ENCODE measurements at places on chromosomes 4 and X.

GRCh38 chr4:45453258-45453853 is 670.5 kb downstream of the GABRG1 start:
- no peak for DNase-seq

GRCh38 chr4:54741202-54741601 is 83.4 kb downstream of the KIT start:
- DNase-seq = no peak

- no peak for DNase-seq
Measured at GRCh38 chr4:147616849-147617172, 386 bp upstream of the TMEM184C start.

DNA sequence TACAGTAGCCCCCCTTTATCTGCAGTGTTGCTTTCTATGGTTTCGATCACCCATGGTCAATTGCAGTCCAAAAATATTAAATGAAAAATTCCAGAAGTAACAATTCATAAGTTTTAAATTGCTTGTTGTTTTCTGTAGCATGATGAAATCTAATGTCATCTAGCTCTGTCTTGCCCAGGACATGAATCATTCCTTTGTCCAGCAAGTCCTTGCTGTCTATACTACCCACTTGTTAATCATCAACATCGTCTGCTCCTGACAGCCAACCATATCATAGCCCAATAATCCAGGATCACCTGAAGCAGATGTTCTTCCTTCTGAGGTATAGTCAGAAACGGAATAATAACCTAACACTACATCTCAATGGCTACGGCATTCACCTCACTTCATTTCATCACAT is 79.8 kb downstream of the ADAMTS3 start:
- peak; percentile 47 for DNase-seq

DNA sequence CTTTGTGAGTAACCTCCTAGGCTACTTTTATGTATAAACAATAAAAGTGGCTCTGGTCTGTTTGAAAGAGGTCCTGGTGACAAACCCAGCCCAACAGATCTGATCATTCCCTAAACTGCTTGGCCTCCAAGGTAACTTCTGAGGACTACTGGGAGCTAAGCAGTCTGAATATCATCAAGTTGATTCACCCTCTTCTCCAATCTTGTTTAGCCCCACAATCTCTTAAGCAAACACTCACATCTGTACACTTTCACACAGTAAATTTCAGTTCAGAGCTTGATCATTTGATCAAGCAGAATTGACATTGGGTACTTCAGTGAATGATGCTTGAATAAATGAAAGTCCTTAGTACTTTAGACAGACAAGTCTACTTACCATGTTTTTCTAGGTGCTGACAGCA is 74.7 kb downstream of the HCCS start:
- no peak for DNase-seq

- DNase-seq = no peak
Measured at GRCh38 chrX:13966071-13966792, 63.5 kb downstream of the GEMIN8 start.

- no peak for DNase-seq
Measured at GRCh38 chr4:185991770-185992169, 77.2 kb upstream of the TLR3 start.

GRCh38 chrX:25029288-25029825 is 13.6 kb upstream of the ARX start:
- DNase-seq = no peak

- no peak for DNase-seq
Measured at GRCh38 chr4:161303551-161303950, 860.2 kb downstream of the FSTL5 start.

DNA sequence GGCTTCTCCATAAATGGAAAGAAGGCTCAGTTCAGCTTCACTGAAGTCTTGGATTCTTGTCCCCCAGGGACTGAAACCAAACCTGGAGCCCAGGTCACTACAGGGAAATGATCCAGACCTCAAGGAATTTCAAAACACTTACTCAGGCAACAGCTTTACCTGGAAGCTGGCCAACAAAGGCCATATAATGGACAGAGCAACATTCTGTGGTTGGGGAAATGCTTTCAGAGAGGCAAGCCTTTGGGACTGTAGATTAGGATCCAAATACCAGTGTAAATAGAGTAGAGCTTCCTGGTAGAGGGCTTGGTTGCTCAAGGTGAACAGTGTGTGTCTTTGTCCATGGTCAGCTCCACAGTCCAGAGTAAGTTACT is 57.0 kb upstream of the PROM1 start:
- DNase-seq = peak; percentile 92

DNA sequence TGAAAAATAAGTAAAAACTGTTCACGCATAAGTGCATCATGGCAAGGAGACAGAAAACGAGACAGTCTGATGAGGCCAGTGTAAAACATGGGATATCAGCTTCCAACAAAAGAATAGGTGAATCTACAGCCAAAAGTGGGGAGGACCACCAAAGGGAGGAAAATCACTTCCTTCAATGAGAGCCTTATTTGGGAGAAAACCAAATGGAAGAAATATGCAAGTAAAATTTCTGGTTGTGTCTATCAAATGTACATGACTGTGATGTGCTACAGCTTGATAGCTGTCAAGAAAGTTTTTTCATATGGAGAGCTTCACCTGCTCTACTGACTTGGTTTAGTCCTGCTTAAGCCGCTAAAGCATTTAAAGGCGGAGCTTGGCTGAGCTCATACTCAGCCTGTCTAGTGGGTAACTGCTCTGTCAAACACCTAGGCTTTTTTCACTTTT is 66.2 kb downstream of the MAGEA1 start:
- DNase-seq = no peak

DNA sequence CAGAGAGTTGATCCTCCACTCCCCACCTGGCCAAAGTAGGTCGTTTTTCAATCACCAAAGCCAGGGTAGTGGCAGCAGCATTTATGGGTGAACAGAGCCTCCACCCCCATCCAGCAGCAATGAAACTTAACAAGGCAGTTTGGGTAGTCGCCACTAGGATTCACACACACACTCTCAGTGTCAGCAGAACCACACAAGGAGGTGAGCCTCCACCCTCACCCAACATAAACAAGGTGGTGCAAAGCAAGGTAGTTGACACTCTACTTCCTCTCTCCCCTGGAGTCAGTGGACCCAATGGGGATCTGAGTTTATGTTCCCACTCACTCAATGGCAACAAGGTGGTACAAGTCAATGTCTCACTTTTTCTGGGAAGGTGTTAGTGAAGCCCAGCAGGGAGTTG is 50.4 kb upstream of the CCDC149 start:
- no peak for DNase-seq

DNA sequence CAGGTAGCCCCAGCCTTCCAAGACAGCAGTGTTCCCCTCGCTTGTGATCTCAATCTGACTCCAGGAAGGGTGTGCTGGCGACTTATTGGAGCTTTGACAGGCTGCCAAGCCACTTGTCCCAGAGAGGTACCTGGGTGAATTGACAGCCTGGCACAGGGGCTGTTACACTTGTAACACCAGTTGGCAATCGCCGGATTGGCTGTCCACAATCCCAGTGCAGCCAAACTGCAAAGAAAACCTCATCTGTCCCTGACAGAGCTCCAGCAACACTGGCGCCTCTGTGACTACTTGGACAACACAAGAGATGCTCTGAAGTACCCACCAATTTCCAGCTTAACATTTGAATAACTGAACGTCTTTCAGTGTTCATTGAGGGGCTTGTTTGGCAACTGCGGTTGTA is 76.8 kb upstream of the PRPS1 start:
- DNase-seq = no peak

- no peak for DNase-seq
Measured at GRCh38 chr4:23884261-23884660, 5.6 kb downstream of the PPARGC1A start.

DNA sequence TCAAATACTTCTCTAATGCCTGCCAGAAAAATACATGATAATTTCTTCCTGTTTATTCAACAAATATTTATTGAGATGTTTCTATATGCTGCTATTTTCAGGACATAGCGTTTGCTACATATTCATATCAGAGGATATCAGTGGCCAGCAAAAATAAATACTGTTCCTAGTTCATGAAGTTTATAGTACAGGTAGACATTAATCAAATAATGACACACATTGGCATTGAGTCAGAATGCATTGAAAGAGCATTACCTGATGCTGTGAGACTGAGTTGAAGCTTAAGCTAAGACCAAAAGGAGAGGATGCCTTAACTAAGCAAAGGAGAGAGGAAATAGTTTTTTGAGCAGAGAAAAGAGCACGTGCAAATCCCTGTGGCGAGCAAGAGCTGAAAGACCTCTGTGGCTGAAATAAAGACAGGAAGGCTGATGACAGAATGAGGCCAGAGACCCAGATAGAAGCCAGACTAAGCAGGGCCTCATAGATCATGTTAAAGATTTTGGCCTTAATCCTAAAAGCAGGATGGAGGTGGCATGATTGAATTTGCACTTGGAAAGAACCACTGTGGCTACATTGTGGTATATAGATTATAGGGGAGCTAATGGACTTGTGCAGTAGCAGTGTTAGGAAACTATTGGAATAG is 36.2 kb downstream of the FAM241A start:
- DNase-seq = no peak

DNA sequence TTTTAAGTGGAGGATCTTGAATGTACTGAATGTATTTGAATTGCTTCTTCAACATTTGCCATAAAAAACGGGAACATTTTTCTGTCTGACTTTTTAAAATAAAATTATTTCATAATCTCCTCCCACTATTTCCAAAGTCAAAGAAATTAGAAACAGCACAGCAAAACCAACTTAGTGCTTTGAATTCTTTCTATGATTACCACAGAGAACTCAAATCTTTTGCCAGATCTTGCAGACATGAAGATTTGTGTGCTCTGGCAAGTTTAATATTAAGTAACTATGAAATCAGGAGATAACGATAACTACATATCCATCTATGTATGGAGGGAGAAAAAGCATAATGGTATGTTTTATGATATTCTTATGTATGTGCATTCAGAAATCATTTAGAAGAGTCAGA is 982.2 kb downstream of the PCDH7 start:
- no peak for DNase-seq

- no peak for DNase-seq
Measured at GRCh38 chr4:24382381-24382780, 202.0 kb downstream of the DHX15 start.

DNA sequence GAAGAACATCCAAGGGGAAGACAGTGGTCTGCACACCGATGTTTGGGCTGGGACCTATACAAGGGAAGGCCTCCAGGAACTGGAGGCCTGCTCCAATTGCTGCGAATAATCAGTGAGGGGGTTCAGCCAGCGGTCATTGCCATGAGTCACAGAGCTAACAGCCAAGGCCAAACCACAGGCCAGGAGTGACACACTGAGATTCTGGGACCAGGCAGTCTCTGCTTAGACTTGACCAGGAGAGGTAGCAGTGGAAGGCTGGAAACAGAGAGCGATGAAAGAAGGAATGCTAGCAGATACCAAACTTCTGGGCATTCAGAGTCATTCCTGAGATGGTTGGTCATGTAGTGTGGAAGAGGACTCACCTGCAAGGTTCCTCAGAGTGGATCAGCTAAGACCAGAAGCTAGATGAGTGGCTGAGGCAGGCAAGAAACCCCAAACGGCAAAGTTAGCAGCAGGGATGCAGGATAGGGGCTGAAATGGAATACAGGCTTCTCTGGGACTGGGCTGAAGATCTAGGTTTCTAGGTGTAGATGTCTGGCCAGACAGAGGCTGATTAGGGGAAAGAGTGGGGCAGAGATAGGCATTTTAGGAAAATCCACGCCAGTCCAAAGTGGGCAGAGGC is 54.7 kb downstream of the CNGA2 start:
- DNase-seq = peak; percentile 45

DNA sequence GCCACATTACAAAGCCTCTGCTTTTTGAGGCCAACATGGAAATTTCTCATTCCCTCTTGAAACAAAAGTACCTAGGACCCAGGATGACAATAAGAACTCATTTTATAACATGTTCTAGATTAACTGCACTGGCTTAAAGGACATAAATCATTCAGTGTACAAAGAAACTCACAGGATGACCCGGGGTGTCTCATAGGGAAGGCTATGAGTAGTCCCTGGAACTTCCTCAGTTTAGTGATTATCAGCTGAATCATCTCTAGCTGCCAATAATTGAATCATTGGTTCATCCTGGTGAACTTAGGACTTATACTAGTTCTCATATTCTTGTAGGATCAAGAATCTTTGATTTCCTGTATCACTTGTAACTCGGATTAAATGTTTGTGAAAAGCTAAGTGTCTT is 95.8 kb upstream of the WDR1 start:
- DNase-seq = no peak

GRCh38 chr4:125390126-125390525 is 75.4 kb downstream of the FAT4 start:
- DNase-seq = peak; percentile 85

- no peak for DNase-seq
Measured at GRCh38 chr4:38400946-38401345, 263.1 kb upstream of the KLF3 start.

- no peak for DNase-seq
Measured at GRCh38 chrX:150161193-150161592, 201.9 kb upstream of the MAMLD1 start.

DNA sequence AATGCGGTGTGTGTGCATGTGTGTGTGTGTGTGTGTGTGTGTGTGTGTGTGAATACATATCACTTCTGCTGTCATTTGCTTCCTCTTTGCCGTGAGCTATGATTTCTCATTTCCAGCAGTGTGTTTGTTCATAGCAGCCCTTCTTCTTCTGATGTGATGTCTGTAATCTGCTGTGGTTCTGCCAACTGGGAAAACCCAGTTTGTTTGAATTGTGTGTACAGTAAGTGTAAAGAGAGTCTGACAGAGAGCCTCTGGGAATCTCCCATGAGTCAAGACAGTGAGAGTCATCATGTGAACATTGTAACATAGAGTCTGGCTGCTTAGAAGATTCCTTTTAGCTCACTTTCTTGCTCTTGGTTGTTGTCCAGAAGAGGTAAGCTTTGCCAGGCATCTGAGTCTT is 8.4 kb upstream of the NWD2 start:
- DNase-seq = no peak

- DNase-seq = no peak
Measured at GRCh38 chrX:102546828-102547493, 30.4 kb upstream of the TMSB15A start.

DNA sequence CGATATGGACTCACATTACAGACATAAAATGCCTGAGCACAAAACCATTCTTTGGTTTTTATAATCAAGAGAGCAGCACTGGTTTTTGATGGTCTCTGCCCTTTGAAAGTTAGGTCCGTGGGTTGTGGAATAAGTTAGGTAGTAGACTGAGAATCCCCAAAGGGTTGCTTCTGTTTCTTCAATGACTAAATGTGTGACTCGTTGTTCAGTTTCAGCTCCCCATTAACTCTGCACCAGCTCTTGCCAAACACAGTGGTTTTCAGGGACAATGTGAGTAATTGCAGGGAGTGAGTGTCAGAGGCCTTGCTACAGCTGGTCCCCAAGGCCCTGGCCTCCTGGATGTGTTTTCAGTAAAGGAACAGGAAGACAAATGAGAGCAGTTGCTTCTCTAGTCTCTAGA is 24.8 kb downstream of the SMIM20 start:
- DNase-seq = peak; percentile 94

DNA sequence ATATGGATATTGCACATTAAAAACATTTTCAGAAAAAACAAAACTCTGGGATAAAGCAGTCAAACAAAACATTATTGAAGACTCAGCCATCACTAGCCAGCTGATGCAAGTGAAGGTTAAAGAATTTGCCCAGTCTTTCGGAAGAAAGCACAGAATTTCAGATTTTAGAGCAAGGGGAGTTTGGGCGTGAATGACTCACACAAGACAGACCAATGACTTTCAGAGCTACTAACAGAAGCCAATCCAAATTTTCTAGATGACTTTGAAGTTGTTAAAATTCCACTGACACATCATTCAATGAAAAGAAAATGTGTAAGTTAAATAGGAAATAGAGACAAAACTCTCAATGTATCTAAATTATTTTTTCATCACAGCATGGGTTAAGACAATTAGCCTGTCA is 4.0 kb downstream of the MRFAP1L1 start:
- no peak for DNase-seq

GRCh38 chr4:5488413-5488812 is 219.9 kb downstream of the EVC2 start:
- no peak for DNase-seq
